ENCODE measurements at places on chromosomes 1 and 21. TPM values are rescaled to one million over a fixed set of nuclear protein-coding genes. Genes with fewer than 3 reads are reported as not detected.

The RASAL2 gene
- 27.5 TPM for total RNA-seq

The PRKCZ gene
- total RNA-seq: 1.2 TPM

The EFNA1 gene
- total RNA-seq: not detected

- H3K4me3 ChIP-seq: no peak overlapping the region
- no peak for DNase-seq
- H3K27ac ChIP-seq: no peak overlapping the region
- H3K27me3 ChIP-seq: peaks cover 5% of the 10 kb centered on the region
- H3K36me3 ChIP-seq: no peaks in the 10 kb centered on the region
Measured at GRCh38 chr1:87120779-87121178, 206.3 kb downstream of the HS2ST1 start.

The TRAPPC10 gene
- 29.4 TPM for total RNA-seq

- no peak for DNase-seq
- peaks cover 46% of the 10 kb centered on the region for H3K4me1 ChIP-seq
- peak overlapping the region; percentile 67 for H3K27ac ChIP-seq
Measured at GRCh38 chr21:15063081-15063813, 1.6 kb downstream of the NRIP1 start.

GRCh38 chr1:41378999-41379737 is 17.9 kb downstream of the FOXO6 start:
- DNase-seq: no peak
- H3K36me3 ChIP-seq: no peaks in the 10 kb centered on the region
- peaks cover 44% of the 10 kb centered on the region for H3K27me3 ChIP-seq

DNA sequence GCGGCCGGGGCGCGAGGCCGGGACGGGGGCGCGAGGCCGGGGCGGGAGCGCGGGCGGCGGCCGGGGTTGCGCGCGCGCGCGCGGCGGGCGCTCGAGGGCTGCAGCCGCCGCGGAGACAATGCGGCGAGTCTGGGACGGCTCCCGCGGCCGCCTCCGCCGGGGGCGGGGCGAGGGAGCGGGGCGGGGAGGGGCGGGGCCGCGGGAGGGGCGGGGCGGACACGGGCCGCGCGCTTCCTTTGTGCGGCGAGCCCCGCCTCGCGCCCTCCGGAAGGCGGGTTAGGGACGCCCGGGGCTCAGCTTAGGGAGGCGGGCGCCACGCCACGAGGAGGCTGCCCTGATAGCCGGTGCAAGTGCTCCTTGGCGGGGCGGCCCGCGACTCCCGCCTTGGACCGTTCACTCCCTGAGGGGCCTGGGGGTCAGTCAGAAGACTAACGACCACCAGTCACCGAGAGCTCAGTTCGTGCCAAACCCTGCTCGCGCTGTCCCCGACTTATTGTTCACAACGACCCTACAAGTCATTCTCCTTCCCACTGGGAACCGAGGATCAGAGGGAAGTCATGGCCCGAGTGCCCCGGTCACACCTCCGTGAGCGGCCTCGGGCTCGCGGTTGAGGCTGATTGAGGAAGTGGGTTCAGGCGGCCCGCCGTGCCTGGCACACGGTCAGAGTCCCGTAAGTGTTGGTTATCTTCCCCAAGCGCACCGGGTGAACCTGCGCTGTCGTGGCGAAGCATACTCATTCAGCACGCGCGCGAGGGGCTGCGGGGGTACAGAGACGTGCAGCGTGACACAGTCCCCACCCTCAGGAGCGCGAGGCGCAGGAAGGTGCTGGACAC is 29.1 kb upstream of the A3GALT2 start:
- peak overlapping the region; percentile 83 for H3K27ac ChIP-seq
- peaks cover 44% of the 10 kb centered on the region for H3K4me1 ChIP-seq
- H3K36me3 ChIP-seq: peaks cover 26% of the 10 kb centered on the region
- no peaks in the 10 kb centered on the region for H3K27me3 ChIP-seq
- peak; percentile 54 for DNase-seq

The ETS2 gene
- 22.4 TPM for total RNA-seq

DNA sequence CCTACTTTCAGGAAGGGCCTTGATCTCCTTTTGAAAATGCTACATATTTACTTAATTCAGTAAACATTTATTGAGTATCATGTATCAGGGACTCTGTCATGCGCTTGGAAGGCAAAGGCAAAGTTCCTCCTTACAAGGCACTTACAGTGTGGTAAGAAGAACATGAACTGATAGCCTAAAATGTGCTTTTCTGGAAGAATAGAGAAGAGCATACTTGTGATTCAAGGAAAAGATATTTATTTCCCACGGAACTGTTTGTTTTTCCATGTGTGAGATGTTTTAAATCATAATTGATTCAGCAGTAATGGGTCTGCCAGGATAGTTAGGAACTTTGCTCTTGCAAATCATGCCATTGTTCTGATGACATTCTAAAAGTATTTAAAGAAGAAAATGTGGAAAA is 110.1 kb upstream of the ZNHIT6 start:
- H3K27me3 ChIP-seq: no peaks in the 10 kb centered on the region
- H3K27ac ChIP-seq: peak overlapping the region; percentile 27
- DNase-seq: peak; percentile 52

The RORC gene
- total RNA-seq: not detected

GRCh38 chr1:99327357-99327756 is 63.1 kb downstream of the PLPPR4 start:
- DNase-seq: no peak
- no peaks in the 10 kb centered on the region for H3K27me3 ChIP-seq
- H3K4me1 ChIP-seq: no peaks in the 10 kb centered on the region
